ENCODE measurements at places on chromosomes 3 and 15. TPM values are rescaled to one million over a fixed set of nuclear protein-coding genes. Genes with fewer than 3 reads are reported as not detected.

Gene VGLL3
- polyA plus RNA-seq: 4.9 TPM

Gene ALS2CL
- polyA plus RNA-seq: 3.3 TPM

Gene AQR
- polyA plus RNA-seq: 22.3 TPM

Gene DIPK2A
- 5.2 TPM for polyA plus RNA-seq

Gene TRPC1
- 11.8 TPM for polyA plus RNA-seq
